Fibroblast of villous mesenchyme (primary cell): ENCODE measurements at places on chromosomes 5 and 9. TPM values are rescaled to one million over a fixed set of nuclear protein-coding genes. Genes with fewer than 3 reads are reported as not detected.

Gene OBP2B
- total RNA-seq = not detected in 2 replicates

Gene HEMGN
- not detected in 2 replicates for total RNA-seq

Gene NDUFS4
- total RNA-seq = 64.3 and 80.2 TPM in 2 replicates

Gene PPP3R2
- not detected in 2 replicates for total RNA-seq

Gene ZBED3
- 1.3 and 2.6 TPM in 2 replicates for total RNA-seq

Gene NUP155
- 32.2 and 41.9 TPM in 2 replicates for total RNA-seq
